ENCODE measurements at places on chromosomes 16 and 17. TPM values are rescaled to one million over a fixed set of nuclear protein-coding genes. Genes with fewer than 3 reads are reported as not detected.

Gene CHST4
- not detected for total RNA-seq

Gene HOXB3
- 5.9 TPM for total RNA-seq

Gene TNS4
- total RNA-seq, result 179 TPM

Gene SLC35G6
- total RNA-seq, result not detected

Gene CCL11
- not detected for total RNA-seq

Gene KRT24
- total RNA-seq, result not detected

Gene RPL23
- 2,516 TPM for total RNA-seq

Gene CBX1
- total RNA-seq, result 89.3 TPM

Gene MMP15
- 32.1 TPM for total RNA-seq

Gene CACNA1H
- 17.2 TPM for total RNA-seq

Gene KIF19
- not detected for total RNA-seq

Gene TMEM204
- not detected for total RNA-seq

Gene MT4
- not detected for total RNA-seq

Gene FBXL16
- 3.5 TPM for total RNA-seq
